ENCODE measurements at places on chromosomes 16 and 17.

- DNase-seq, result no peak
Observed at GRCh38 chr17:82943751-82944150, 103.9 kb upstream of the ZNF750 start.

DNA sequence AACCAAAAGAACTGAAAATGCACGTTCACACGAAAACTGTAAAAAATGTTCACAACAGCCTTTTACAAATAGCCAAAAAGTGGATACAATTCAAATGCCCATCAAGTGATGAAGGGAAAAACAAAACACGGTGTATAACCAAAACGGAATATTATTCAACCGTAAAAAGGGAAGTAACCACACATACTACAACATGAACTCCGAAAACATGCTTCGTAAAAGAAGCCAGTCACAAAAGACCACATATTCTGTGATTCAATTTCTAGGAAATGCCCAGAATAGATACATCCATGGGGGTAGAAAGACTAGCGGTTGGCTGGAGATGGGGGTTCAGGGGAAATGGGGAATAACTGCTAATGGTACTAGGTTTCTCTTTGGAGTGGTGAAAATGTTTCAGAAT, 81.5 kb upstream of the TRAP1 start:
- no peak for DNase-seq

GRCh38 chr16:2774161-2774891, 2.8 kb downstream of the ELOB start:
- DNase-seq, result no peak

DNA sequence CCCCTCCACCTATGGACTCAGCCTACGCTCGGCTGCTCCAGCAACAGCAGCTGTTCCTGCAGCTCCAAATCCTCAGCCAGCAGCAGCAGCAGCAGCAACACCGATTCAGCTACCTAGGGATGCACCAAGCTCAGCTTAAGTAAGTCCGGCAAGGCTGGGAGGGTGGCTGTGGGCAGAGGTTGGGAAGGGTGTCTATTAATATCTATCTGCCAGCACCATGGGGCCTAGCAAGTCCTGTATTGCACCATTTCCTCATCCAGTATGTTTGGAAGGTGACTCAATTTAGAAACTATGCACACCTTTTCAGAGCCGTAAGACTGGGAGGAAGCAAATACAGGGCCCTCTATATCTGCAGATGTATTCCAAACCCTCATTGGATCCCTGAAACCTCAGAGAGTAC, 45.0 kb upstream of the ARHGAP44 start:
- DNase-seq, result no peak

DNA sequence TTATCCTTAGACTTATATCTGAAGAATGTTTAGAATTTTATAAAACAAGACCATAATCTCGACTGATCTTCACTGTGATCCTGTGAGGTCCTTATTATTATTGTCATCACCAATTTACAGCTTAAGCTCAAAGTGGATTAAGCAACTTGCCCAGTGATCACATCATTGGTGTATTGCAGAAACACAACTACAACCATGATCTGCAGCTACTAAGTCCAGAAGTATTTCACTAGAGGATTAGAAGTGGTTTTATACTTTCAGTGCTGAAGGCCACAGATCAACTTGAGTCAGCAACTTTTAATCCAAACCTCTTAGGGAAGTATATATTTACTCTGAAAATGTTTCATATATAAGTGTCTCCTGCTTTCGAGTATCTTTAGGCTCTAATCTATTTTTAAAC, 624.3 kb upstream of the SOX9 start:
- no peak for DNase-seq

GRCh38 chr16:79151-80054, 1.4 kb downstream of the MPG start:
- no peak for DNase-seq

GRCh38 chr16:27109666-27110523, 43.2 kb downstream of the C16orf82 start:
- DNase-seq, result no peak

DNA sequence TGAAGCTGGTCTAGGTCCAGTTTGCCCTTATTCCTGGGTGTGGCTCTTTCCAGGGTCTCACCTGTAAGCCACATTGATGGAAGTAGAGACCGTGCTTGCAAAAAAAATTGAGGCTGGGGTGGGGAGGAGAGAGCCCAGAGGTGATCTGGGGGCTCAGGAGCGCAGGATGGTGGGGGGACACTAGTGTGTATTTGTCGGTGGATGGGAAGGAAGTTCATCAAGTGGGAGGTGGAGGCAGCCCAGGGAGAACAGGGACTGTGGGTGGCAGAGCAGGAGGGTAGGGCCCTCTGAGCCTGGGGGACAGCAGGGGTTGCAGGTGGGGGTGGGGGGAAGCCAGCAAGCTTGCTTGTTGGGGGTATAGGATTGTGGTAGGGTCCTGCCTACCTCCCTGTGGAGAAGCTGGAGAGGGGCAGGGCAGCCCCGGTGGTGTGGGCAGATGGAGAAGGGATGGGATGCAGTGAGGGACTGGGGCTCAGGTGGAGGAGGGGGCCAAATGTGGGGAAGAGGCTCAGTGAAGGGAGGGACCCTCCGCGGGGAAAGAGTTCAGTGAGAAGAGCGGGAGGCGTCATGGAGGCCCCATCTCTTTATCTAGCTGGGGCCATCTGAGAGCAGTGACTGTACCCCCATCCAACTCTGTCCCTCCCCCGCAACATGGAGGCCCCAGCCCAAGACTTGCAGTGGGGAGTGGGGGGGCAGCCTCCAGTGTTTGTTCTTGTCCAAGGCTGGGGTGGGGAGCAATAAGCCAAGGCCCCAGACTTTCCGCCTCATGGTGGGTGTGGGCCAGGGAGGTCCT, 17.2 kb upstream of the TMEM92 start:
- no peak for DNase-seq

GRCh38 chr17:37842401-37842800, 81.8 kb upstream of the TBC1D3K start:
- no peak for DNase-seq

GRCh38 chr16:23274968-23275367, 27.1 kb upstream of the SCNN1B start:
- no peak for DNase-seq
